LHCN-M2 (cell line): ENCODE measurements at places on chromosomes 7 and 10. TPM values are rescaled to one million over a fixed set of nuclear protein-coding genes. Genes with fewer than 3 reads are reported as not detected.

ENTPD7 gene
- 7.4 and 8.0 TPM in 2 replicates for total RNA-seq

DNA sequence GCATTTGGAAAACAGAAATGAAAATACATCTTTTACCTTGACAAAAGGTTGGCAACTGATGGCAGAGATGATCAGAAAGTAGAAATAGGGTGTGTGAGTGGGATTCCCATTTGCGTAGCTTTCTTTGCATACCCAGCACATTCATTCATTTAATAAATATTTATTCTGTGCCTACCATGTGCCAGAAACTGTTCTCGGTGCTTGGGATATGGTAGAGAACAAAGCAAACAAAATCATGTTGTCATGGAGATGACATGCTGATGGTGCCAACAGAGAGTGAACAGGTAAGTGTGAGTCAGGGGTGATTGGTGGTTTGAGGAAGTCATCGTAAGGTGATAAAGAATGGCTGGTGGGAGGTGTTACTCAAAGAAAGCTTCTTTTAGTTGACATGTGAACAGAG lies 45.4 kb downstream of the CACNB2 start:
- no peak for DNase-seq

DNA sequence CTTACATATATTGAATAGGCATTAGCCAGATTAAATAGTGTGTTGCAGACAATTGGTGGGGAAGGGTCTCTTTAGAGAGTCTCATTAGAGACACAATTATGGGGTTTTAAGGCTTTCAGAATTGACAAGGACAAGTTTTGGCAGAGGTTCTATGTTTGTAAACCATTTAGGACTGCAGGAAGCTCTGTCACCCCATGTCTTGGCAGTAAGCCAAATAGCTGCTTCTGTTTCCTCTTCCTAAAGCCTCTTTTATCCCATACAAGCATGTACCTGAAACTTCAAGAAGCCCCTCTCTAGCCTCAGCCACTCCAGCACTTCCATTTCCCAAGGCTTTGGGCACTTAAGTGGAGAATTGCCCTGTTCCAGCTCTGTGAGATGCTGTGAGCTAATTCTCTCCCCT lies 21.8 kb upstream of the LRRC4 start:
- DNase-seq = peak; percentile 64

- DNase-seq = no peak
Observed at GRCh38 chr7:123604739-123605138, 3.1 kb downstream of the ASB15 start.

DNA sequence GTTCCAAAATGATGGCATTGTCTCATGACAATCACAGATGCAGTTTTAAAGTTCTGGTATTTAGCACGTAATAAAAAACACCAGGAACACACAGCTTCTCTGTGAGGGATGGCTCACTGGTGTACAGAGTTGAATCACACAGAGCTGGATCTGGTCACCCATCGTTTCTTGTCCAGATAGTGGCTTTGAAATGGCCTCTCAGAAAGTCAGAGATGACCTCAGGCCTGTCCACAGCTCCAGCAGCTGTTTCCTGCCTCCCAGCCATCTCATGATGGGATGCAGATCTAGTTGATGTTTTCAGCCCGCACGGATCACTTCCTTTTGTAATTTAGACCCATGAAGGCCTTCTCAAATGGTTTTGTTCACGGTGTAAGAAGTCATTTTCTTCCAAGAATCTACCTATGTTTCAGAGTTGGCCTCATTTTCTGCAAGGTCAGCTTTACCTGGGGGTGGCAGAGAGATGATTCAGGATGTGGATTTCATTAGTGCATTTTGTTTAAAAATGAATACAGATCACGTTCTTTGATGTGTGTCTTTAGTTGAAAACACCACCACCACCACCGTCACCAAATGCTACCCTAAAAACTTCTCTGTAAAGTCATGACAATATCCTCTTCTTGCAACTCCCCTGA lies 166.2 kb downstream of the SNX10 start:
- DNase-seq = peak; percentile 22

GRCh38 chr7:105581066-105581811 lies at the start of gene EFCAB10:
TSS of gene EFCAB10 (minus strand) at chr7:105581493. CDS start at chr7:105581463, 30 bp downstream.
- peak; percentile 55 for DNase-seq
